ENCODE measurements at places on chromosomes 12 and 14.

DNA sequence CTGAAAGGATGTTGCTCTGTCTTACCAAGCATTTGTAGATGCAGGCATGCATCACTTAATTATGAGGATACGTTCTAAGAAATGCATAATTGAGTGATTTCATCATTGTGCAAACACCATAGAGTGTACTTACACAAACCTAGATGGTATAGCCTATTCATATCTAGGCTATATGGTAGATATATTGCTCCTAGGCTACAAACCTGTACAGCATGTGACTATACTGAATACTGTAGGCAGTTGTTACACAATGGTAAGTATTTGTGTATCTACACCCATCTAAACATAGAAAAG lies 75.9 kb downstream of the IFT81 start:
- no peak for DNase-seq

GRCh38 chr12:45050751-45051571 lies at the start of gene DBX2:
TSS of gene DBX2 (minus strand) at chr12:45051099. CDS start at chr12:45050927, 172 bp downstream.
- no peak for DNase-seq

DNA sequence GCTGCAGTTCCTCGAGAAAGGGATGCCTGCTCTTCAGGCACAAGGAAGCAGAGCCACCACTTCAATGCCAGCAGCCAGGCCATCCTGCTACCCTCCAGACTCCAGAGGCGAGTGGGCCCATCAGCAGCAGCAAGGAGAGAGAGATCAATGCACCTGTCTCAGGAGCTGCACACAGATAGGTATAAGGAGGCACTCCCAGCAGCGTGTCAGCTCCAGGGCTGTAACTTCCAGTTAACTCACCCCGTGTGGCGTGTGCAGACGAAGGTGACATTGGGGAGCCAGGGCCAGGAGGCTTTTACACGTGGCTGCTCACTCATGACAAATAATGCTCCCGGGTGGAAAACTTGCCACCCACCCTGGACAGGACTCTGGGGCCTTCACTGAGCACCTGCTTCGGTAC lies 24.2 kb downstream of the GALNT16 start:
- no peak for DNase-seq

- DNase-seq = peak; percentile 71
These were observed 174.4 kb upstream of the RPH3A start for GRCh38 chr12:112617153-112617505.

DNA sequence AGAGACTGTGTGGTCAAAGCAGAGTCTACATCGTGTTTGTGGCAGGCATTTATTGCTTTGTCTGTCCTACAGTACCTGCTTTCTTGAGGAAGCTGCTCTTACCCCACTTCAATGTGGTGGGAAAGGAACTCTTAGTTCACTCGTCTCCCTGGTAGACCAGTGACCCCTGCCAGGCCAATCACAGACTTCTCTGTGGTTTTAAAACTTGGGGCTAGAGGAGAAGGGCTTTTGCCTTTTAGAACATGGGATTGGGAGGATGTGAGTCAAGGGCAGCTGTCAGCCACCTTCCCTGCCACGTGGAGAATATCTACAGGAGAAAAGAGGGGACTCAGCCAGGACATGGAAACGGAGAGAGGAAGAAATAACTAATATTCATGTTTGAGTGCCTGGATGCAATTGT lies 36.8 kb upstream of the TMED10 start:
- no peak for DNase-seq

- DNase-seq = peak; percentile 85
These were observed 13.7 kb downstream of the FOXJ2 start for GRCh38 chr12:8045952-8046944.

GRCh38 chr12:9925705-9926393 lies 6.3 kb downstream of the CLEC2A start:
- DNase-seq = peak; percentile 11

GRCh38 chr12:69569236-69569635 lies 16.0 kb upstream of the CCT2 start:
- DNase-seq = no peak

- DNase-seq = no peak
These were observed 13.1 kb downstream of the MAP3K12 start for GRCh38 chr12:53485955-53486735.

- no peak for DNase-seq
These were observed 3.7 kb upstream of the CAMKK2 start for GRCh38 chr12:121300083-121300819.

DNA sequence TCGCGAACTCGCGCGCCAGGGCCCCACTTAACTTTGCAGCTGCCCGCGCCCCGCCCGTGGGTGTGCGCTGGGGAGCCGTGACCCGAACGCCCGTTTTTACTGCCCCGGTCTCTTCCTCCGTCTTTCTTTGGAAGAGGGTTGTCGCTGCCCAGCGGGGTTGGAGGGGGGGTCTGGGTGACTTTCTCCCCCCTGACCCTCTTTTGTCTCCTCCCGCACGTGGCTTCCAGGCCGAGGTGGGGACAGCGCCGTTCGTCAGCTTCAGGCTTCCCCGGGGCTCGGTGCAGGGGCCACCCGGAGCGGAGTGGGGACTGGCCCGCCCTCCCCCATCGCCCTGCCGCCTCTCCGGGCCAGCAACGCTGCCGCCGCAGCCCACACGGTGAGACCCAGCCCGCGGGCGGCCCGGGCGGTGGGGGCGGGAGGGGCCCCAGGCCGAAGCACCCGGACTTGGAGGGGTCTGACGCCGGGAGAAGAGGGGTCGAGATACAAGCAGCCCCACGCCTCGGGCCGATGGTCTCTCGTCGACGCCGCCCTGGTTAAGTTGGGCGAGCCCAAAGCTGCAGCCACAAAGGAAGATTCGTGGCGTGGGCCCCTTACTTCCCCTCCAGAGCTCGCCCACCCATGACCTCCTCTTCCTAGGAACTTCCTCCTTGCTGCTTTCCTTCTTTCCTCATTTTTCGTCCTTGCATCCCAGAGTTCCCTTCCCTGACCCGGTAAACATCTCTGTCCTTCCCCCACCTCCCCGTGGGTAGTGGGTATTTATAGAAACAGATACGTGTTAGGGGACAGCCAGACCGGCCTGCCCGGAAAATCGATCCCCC lies 1.2 kb downstream of the DYRK2 start:
- DNase-seq = no peak

- DNase-seq = peak; percentile 29
These were observed 10.8 kb downstream of the PITPNM2 start for GRCh38 chr12:123139926-123140675.

GRCh38 chr14:23284654-23285529 lies 1.0 kb downstream of the HOMEZ start:
- peak; percentile 28 for DNase-seq

DNA sequence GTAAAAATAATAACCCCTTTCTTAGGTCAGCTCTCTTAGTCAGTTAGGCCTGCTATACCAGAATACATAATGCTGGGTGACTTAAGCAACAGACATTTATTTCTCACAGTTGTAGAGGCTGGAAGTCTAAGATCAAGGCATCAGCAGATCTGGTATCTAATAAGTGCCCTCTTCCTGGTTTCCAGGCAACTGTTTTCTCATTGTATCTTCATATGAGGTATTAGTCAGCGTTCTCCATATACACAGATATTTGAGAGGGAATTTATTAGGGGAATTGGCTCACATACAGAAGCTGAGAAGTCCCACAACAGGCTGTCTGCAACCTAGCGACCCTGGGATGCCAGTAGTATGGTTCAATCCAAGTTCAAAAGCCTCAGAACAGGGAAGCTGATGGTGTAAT lies 896.0 kb downstream of the GALC start:
- DNase-seq = no peak

DNA sequence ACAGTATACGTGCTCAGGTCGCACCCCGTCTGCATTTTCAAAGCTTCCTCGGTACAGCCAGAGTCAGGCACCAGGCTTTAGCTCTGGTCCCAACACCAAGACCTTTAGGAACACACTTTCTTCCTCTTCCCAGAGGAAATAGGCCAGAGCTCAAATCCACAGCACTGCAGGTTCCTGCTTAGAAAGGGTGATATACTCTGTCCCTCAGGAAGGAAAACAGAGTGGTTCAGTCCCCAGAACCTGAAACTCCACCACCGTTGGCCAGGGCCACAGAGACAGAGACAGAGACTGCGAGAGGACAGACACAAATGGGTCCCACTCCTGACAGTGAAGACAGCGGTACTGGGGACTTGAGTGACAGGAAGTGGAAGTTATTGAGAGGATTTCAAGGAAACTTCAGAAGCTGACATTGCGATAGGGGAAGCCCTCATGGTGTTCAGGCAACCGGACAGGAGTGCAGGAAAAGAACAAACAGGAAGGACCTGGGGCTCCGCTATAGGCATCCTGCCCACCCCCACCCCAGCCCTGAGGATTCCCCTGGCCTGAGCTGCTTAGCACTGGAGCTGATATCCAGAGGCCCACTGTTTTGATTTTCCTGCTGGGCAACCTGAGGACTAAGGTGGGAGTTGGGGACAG lies 5.5 kb upstream of the KRT8 start:
- no peak for DNase-seq

DNA sequence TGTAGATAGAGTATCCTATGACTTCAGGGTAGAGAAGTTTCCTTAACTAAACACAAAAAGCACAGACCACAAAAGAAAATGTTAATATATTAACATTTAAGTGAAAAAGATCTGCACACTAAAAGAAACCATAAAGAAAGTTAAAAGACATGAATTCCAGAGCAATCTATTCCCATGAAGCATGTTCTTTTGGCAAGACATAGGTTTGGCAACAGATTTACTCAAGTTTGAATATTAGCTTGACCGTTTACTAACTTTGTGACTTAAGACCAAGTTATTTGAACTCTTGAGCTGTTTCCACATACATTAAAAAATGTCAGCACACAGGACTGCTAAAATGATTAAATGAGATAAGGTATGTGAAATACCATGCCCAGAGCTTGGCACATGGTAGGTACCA lies 35.7 kb upstream of the GZMB start:
- no peak for DNase-seq

GRCh38 chr14:74608959-74609611 lies 3.0 kb downstream of the LTBP2 start:
- DNase-seq = peak; percentile 77

DNA sequence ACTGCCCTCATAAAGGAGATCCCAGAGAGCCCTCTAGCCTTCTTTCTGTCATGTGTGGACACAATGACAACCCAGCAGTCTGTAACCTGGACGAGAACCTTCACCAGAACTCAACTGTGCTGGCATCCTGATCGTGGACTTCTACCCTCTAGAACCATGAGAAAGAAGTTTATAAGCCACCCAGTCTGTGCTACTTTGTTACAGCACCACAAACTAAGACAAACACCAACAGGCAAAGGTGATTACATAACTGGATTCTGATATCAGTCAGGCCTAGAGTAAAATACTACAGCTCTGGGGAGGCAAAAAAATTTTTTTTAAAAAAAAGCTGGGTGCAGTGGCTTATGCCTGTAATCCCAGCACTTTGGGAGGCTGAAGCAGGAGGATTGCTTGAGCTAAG lies 18.5 kb downstream of the TM7SF3 start:
- DNase-seq = no peak

DNA sequence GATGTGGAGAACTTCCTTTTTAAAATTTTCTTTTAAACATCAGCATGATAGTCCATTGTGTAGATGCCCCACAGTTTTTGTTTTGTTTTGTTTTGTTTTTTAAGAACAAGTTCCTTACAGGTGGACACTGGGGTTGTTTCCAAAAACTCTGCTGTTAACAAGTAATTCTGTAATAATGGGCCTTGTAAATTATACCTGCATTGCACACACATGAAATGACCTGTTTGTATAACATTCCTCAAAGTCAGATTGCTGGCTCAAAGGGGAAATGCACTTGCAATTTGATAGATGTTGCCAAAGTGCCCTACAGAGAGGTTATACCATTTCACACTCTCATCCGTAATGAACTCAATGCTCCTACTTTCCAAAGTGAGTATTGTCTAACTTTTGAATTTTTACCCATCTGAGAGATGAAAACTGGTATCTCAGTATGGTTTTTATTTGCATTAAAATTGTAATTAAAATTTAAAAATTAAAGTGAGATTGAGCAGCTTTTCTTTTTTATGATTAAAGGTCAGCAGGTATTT lies 89.2 kb downstream of the SPPL3 start:
- no peak for DNase-seq

GRCh38 chr12:114046236-114046998 lies 80.3 kb upstream of the RBM19 start:
- DNase-seq = no peak

DNA sequence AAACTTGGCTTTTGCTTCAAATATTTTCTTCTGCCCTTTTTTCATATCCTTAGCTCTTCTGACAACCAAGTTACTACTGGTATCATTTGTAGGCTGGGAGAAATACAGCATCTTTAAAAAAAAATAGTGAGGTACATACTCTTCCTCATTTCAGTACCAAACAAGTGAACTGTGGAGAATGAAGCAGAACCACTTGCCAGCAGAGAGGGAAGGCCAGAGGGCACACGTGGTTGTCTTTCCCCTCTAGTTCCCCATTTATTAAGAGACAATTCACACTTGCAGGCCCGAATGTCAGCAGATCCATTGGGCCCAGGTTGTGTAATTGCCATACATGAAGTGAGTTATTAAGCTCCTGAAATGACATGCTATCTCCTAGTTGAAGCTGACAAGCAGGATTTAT lies 3.2 kb downstream of the SUSD6 start:
- peak; percentile 61 for DNase-seq

- no peak for DNase-seq
These were observed 171.8 kb downstream of the DACT1 start for GRCh38 chr14:58809520-58809919.

GRCh38 chr14:59254146-59254910 lies 65.9 kb downstream of the DAAM1 start:
- DNase-seq = peak; percentile 44

- no peak for DNase-seq
These were observed 7.3 kb downstream of the POMT2 start for GRCh38 chr14:77313371-77313770.

GRCh38 chr14:90505531-90505930 lies 108.7 kb downstream of the CALM1 start:
- DNase-seq = no peak

DNA sequence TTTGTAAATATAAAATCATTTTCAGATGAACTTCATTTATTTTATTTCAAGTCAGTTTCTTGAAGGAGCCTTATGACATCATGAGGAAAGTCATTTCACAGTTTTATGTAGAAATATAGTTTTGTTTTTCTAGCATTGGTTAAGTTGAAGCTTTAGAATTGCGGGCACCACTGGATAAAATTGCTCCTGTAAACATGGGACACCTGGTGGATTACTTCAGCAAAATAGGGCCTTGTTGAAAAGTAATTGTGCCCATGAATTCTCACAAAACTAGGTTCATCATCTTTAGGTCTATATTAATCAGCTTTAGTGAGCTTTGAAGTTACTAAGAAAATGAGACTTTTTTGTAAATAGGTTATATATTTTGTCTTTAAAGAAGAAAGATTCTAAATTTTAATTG lies 25.3 kb downstream of the CNTN1 start:
- DNase-seq = no peak

- no peak for DNase-seq
These were observed 201.9 kb upstream of the DIO3 start for GRCh38 chr14:101359221-101360053.

Measured in G401 (cell line).